Ovary (tissue), 10 donors: ENCODE measurements at places on chromosomes 5 and 9. TPM values are rescaled to one million over a fixed set of nuclear protein-coding genes. Genes with fewer than 3 reads are reported as not detected.

The DOCK8 gene
- 3.0 TPM for total RNA-seq

The PCDHA10 gene
- 1.7 TPM for total RNA-seq

The ST6GALNAC6 gene
- total RNA-seq, result 111 TPM

The PPP1R26 gene
- total RNA-seq, result 14.8 TPM

The SLC34A3 gene
- total RNA-seq, result not detected

GRCh38 chr9:120927269-120928014 is 846 bp upstream of the TRAF1 start:
- DNase-seq, result no peak

DNA sequence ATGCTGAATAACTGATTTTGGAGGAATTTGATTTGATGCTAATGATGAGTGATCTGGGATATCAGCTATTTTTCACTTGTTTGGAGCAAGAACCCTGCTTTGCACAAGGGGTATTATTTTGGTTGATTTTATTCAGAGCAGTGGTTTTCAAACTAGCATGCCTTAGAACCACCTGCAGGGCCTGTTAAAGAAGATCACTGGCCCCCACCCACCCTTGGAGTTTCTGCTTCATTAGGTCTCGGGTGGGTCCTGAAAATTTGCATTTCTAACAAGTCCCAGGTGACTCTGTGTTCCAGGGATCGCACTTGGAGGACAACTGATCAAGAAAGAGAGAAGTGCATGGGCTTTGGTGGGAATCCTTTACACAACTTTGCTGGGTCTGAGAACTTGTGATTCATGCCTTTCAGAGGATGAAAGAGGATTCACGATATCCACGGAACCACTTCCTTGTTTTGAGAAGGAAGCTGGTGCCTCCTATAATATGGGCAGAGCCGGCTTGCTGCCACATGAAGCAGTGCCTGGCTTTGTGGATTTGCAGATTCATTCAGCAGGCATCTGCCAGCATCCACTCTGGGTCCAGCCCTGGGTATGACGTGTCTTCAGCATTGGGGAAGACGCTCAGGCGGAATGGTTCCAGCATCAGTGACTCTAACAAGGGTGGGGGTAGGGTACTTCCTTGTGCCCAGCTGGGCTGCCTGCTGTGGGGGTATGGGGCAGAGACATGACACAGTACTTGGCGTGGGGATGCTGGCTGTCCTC is 106.6 kb upstream of the PITX1 start:
- DNase-seq, result no peak

DNA sequence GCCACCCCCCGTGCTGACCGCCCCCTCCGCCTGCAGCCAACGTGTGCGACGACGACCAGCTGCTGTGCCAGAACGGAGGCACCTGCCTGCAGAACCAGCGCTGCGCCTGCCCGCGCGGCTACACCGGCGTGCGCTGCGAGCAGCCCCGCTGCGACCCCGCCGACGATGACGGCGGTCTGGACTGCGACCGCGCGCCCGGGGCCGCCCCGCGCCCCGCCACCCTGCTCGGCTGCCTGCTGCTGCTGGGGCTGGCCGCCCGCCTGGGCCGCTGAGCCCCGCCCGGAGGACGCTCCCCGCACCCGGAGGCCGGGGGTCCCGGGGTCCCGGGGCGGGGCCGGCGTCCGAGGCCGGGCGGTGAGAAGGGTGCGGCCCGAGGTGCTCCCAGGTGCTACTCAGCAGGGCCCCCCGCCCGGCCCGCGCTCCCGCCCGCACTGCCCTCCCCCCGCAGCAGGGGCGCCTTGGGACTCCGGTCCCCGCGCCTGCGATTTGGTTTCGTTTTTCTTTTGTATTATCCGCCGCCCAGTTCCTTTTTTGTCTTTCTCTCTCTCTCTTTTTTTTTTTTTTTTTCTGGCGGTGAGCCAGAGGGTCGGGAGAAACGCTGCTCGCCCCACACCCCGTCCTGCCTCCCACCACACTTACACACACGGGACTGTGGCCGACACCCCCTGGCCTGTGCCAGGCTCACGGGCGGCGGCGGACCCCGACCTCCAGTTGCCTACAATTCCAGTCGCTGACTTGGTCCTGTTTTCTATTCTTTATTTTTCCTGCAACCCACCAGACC is 80.2 kb downstream of the NTNG2 start:
- DNase-seq, result peak; percentile 54

- DNase-seq, result no peak
Observed at GRCh38 chr9:137253717-137254623, 1.2 kb upstream of the NELFB start.

GRCh38 chr5:128498844-128499455 is 39.1 kb downstream of the FBN2 start:
- DNase-seq, result no peak

DNA sequence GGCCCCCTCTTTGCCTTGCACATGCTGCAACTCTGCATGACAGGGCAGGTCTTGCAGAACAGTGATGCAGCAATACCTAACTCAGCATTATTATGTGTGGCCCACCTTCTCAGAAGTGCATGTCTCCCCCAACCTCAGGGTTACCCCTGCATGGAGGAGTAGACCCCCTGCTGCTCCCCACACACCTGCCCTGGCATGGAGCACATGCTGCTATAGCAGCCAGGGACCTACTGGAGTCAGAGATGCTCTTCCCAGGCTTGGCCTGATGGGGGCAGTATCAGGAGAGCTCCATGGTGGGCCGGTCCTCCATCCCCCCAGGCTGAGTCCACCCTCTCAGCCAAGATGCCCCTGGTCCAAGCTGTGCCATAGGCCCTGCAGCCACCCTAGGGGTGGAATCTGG is 13.2 kb upstream of the BOD1 start:
- no peak for DNase-seq

DNA sequence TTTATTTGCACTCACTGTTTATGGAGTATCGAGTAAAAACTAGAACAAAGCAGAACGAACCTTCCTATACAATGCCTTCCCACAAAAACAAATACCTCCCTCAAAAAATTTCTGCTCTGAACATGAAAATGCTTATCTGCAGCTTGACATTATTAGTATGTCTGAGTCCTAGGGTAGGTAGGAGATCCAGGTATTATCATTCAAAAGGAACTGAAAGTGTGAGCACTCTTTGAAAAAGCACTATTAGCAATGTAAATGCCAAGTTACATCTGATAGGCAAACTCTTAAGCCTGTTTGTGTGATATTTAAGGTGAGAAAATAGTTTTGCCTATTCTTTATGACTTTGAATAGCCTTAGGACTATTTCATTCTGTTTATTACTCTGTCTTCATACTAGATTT is 47.6 kb downstream of the ZSWIM6 start:
- DNase-seq, result no peak

- DNase-seq, result no peak
Observed at GRCh38 chr5:147303251-147303650, 68.4 kb downstream of the STK32A start.

DNA sequence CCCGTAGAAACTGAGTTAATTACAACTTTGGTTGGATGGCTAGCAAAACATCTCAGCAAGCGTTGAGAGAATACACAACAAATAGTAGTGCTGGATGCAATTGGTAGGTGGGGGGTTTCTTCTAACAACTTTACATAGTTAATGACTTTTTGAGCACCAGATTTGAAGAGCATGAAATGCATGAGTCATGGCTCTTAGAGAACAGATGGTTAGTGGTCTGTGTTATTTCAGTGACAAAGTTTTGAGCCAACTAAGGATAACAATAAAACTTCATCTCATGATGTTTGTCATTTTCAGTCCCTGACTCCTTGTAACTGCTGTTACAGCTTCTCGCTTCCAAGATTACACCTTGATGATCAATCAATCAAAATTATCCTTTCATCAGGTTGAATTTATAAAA is 399.0 kb upstream of the BRINP1 start:
- DNase-seq, result no peak

GRCh38 chr5:111159845-111160244 is 64.3 kb upstream of the CAMK4 start:
- DNase-seq, result no peak

GRCh38 chr5:13408616-13409015 is 535.9 kb downstream of the DNAH5 start:
- no peak for DNase-seq

DNA sequence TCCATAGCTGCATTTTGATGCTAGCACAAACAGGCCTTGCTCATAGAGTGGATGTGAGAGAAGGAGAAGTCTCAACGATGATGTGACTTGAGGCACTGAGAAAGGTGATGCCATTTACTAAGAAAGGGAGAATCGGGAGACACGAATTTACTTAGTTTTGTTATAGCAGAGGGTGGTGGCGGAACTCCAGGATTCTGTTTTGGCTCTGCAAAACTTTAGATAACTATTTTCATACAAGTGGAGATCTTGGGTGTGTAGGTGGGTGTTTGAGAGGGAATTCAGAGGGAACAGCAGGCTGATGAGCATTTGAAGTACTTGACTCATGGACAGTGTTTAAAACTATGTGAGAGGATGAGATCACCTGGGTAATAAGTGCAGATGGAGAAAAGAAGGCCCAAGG is 43.2 kb downstream of the CACNA1B start:
- DNase-seq, result no peak

DNA sequence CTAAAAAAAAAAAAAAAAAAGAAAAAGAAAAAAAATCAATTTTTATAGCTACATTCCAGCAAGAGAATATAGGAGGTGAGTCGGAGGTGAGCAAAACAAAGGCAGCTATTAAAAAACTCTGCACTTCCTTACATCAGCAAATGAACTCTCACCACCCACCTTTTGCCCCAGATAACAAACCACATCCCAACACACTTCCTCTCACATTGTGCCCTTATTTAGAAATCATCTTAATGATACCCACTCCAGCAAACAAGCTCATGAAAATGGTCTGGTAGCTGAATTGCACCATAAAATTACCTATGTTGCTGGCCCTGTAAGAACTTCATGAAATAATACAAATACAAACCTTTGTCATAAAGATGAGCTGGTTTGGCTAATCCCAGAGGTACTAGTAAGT is 82.9 kb downstream of the CEMIP2 start:
- no peak for DNase-seq

DNA sequence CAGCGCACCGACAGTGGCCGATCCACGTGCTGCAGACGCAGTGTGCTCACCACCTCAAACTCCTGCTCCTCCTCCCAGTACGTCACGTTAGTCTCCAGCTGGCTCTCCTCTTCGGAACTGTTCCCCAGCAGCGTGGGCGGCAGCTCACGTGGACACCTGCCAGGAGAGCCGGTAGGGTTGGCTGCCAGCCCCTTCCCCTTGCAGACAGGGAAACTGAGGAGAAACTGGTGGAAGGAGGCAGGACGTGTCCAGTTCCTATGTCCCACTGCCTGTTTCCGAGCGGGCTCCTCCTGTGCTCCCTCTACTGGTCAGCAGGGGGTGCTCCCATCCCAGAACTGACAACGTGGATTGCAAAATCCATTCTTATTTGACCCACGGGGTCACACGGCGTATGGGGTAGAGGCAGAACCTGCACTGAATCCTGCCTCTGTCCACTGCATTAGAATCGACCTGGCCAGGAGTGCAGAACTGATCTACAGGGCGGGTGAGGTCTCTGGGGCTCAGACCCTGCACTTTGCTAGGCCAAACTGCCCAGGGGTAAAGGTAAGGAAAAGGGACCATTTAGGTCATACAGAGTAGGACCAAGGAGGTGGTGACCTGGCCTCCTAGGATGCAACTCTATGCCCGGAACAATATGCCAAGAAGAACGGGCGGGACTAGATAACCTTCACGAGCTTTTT is 25.7 kb downstream of the PDGFRB start:
- peak; percentile 88 for DNase-seq

DNA sequence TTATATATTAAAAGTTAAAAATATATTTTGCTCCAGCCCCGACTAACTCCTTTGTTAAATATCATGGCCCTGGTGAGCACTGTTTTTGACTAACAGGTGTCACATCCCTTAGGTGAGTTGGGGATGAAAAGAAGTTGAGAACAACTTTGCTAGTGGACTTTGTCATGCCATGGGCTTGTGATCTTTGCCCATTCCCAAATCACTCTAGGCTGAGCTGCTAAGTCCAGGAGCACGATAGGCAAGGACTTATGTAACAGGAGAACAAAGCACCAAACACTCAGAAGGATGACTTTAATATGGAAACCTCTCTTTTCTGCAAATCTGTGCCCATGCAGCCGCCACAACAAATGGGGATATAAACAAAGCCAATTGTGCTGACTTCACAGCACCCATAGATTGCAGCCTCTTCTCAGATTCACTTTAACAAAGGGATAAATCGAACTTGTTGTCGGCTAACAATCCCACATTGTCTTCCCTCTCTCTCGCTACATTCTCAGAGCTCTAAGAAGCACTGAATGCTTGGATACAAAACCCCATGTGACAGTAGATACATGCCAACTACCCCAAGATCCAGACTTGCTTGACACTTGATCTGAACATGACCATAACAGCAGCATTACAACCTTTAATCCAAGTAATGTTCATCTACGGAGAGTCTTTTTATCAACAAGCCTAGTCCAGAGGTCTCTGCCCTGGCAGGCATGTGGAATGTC is 86.8 kb upstream of the CD180 start:
- no peak for DNase-seq
